Activated CD8-positive, alpha-beta T cell treated with anti-CD3 and anti-CD28 coated beads for 36 hours (primary cell): ENCODE measurements at places on chromosomes 6 and 20.

DNA sequence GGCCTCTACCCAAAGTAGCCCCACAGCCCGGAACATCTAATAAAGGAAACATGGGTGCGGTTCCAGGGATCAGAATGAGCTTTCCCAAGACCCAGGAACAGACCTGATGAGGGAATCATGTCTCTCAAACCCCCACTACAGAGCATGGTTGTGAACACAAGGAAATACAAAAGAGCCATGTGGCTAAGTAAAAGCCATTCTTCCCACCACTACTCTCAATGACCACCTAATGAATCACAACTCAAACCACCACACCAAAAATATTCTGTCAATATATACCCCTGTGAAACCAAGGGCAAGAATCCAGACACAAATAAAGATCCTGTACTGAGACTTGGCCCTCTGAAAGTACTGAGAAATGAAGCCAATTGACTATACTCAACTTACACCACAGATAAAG, 20.9 kb upstream of the COL21A1 start:
- H3K4me3 ChIP-seq, result no peak overlapping the region
- H3K27me3 ChIP-seq, result no peaks in the 10 kb centered on the region
- peaks cover 1% of the 10 kb centered on the region for H3K36me3 ChIP-seq

- H3K27ac ChIP-seq, result no peak overlapping the region
- H3K27me3 ChIP-seq, result no peaks in the 10 kb centered on the region
- no peaks in the 10 kb centered on the region for H3K4me1 ChIP-seq
- peak; percentile 66 for DNase-seq
- no peak overlapping the region for H3K4me3 ChIP-seq
Observed at GRCh38 chr6:52663120-52663935, 7.6 kb upstream of the TMEM14A start.

- H3K27me3 ChIP-seq, result no peaks in the 10 kb centered on the region
- no peak for DNase-seq
- H3K4me3 ChIP-seq, result no peak overlapping the region
- H3K27ac ChIP-seq, result no peak overlapping the region
- H3K36me3 ChIP-seq, result no peaks in the 10 kb centered on the region
- no peaks in the 10 kb centered on the region for H3K4me1 ChIP-seq
Observed at GRCh38 chr6:48736501-48737206, 625.7 kb upstream of the PTCHD4 start.

- no peak overlapping the region for H3K4me3 ChIP-seq
- H3K36me3 ChIP-seq, result no peaks in the 10 kb centered on the region
- H3K4me1 ChIP-seq, result no peaks in the 10 kb centered on the region
- H3K27me3 ChIP-seq, result peaks cover 11% of the 10 kb centered on the region
Observed at GRCh38 chr20:5401277-5401875, 84.6 kb upstream of the PROKR2 start.

GRCh38 chr20:63690898-63691710, 5.3 kb upstream of the TNFRSF6B start:
- no peak overlapping the region for H3K27ac ChIP-seq
- DNase-seq, result no peak
- peaks cover 16% of the 10 kb centered on the region for H3K36me3 ChIP-seq
- H3K4me1 ChIP-seq, result peaks cover 14% of the 10 kb centered on the region

DNA sequence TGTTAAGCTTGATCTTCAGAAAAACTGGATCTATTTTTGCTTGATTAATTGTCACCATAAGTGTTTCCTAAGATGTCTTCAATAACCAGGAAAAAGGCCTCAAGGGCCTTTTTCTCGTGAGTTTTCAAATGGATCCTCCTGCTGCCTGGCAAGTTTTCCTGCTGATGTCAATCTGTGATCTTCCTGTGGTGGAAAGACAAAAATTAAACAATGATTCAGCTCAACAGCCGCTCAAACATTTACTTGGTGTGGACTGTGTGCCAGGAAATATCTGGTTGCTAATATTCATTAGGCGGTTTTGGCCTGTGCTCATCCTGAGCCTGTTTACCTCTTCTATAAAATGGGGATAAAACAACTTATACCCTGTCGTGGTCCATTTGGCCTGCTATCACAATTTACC, 35.4 kb upstream of the SSTR4 start:
- no peaks in the 10 kb centered on the region for H3K4me1 ChIP-seq
- H3K27ac ChIP-seq, result no peak overlapping the region

GRCh38 chr20:11045412-11046175, 371.8 kb upstream of the JAG1 start:
- DNase-seq, result no peak
- H3K27ac ChIP-seq, result no peak overlapping the region
- no peaks in the 10 kb centered on the region for H3K27me3 ChIP-seq
- H3K4me3 ChIP-seq, result no peak overlapping the region
- no peaks in the 10 kb centered on the region for H3K4me1 ChIP-seq
- no peaks in the 10 kb centered on the region for H3K36me3 ChIP-seq

GRCh38 chr6:158026054-158026900, 44.6 kb downstream of the SYNJ2 start:
- H3K27me3 ChIP-seq, result no peaks in the 10 kb centered on the region
- H3K27ac ChIP-seq, result peak overlapping the region; percentile 100
- H3K4me3 ChIP-seq, result peak overlapping the region; percentile 74
- DNase-seq, result peak; percentile 93
- peaks cover 34% of the 10 kb centered on the region for H3K4me1 ChIP-seq
- H3K36me3 ChIP-seq, result peaks cover 18% of the 10 kb centered on the region

GRCh38 chr6:20417819-20418218, 16.1 kb downstream of the E2F3 start:
- H3K36me3 ChIP-seq, result peaks cover 34% of the 10 kb centered on the region
- H3K4me3 ChIP-seq, result no peak overlapping the region
- H3K27ac ChIP-seq, result peak overlapping the region; percentile 60
- no peaks in the 10 kb centered on the region for H3K27me3 ChIP-seq

DNA sequence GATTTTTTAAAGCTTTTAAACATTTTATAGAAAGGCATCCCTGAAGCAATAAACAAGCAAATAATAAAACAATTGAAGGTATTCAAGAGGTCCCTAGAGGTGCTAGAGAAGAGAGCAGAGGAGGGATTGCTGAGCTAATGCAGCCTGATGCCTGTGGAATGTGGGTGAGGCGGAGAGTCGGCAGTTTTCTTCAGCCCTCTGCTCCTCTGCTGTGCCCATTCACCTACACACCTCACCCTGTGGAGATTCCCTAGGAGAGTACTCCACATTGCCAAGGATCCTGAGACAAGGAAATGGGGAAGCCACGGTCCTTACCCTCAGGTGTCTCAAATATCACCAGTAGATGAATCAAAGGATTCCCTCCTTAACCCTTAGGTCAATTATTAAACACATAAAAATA, 199.8 kb upstream of the POU3F2 start:
- H3K4me3 ChIP-seq, result no peak overlapping the region
- H3K36me3 ChIP-seq, result no peaks in the 10 kb centered on the region
- no peaks in the 10 kb centered on the region for H3K4me1 ChIP-seq
- DNase-seq, result no peak

GRCh38 chr20:35279040-35279439, 1.1 kb upstream of the MMP24OS start:
- peaks cover 66% of the 10 kb centered on the region for H3K36me3 ChIP-seq
- H3K4me1 ChIP-seq, result peaks cover 27% of the 10 kb centered on the region
- peak overlapping the region; percentile 82 for H3K27ac ChIP-seq
- H3K27me3 ChIP-seq, result no peaks in the 10 kb centered on the region
- no peak for DNase-seq
- peak overlapping the region; percentile 98 for H3K4me3 ChIP-seq

- H3K27ac ChIP-seq, result peak overlapping the region; percentile 93
- H3K4me1 ChIP-seq, result peaks cover 41% of the 10 kb centered on the region
- no peaks in the 10 kb centered on the region for H3K36me3 ChIP-seq
- H3K27me3 ChIP-seq, result no peaks in the 10 kb centered on the region
- peak overlapping the region; percentile 86 for H3K4me3 ChIP-seq
Observed at GRCh38 chr6:38640216-38640909, 634 bp upstream of the BTBD9 start.

DNA sequence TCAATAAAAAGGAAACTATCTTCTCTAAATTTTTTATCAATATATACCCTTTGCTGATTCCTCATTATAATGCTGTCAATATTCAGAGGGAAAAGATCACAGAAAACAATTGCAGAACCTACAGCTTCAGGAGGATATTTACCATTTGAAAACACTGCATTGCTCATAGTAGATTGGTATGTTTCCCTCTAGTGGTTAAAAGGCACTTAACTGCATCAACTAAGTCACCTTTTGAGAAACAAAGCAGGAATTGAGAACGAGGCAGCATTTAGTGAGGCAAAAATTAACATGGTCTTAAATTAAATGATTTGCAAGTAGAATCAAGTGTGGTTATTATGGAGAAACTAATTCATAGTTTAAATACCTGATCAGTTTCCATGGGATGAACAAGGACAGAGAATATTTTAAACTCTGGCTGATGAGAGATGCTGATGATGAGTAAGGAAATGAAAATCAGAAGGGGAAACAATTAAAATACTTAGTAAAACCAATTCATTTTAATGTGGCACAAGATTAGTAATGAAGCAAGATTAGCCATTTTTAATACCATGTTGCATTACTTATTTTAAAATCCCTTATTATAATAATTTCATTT, 642.1 kb downstream of the EPHA7 start:
- H3K36me3 ChIP-seq, result no peaks in the 10 kb centered on the region
- H3K27ac ChIP-seq, result no peak overlapping the region
- H3K4me3 ChIP-seq, result no peak overlapping the region
- H3K4me1 ChIP-seq, result no peaks in the 10 kb centered on the region
- H3K27me3 ChIP-seq, result no peaks in the 10 kb centered on the region

GRCh38 chr20:52268184-52268749, 76.7 kb upstream of the ZFP64 start:
- H3K27ac ChIP-seq, result no peak overlapping the region
- DNase-seq, result no peak
- H3K4me3 ChIP-seq, result no peak overlapping the region
- no peaks in the 10 kb centered on the region for H3K36me3 ChIP-seq
- no peaks in the 10 kb centered on the region for H3K4me1 ChIP-seq
- H3K27me3 ChIP-seq, result peaks cover 10% of the 10 kb centered on the region

DNA sequence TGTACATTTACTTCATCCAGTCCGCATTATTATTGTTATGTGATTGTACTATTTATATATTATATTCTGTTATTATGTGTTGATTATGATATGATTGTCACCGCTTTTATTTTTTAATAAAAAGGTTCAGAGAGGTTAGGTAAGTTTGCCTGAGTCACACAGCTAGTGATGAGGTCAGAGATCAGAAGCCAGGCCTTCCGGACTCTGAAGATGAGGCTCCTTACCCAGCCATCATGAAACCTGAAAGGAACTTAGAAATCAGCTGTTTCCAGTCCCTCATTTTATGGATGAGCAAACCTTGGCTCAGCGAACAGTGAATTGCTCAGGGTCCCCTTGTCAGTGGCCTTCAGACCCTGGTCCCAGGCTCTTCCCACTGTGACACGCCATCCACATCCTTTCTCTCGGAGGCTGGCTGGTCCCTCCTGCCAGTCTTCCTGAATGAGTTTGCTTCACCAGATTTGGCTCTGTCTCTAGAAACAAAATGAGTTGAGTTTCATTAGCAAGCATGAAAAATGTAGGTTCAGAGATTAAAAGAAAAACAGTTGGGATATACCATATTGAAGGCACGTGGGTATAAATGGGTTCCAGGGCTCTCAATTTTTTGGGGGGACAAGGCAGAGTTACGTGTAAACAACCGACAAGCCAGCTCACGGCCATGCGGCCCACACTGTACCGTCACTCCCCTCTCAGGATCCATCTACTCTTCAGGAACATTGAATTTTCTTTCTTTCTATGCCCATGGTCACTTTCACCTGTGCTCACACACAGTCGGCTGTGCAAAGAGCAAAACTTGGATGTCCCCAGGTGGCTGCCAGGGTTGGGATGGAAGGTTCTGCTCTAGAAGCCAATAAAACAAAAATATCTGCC, 132.9 kb downstream of the ZDHHC14 start:
- no peak overlapping the region for H3K4me3 ChIP-seq
- peaks cover 13% of the 10 kb centered on the region for H3K4me1 ChIP-seq
- no peak for DNase-seq
- H3K27me3 ChIP-seq, result no peaks in the 10 kb centered on the region

GRCh38 chr20:12535316-12535715, 473.5 kb upstream of the SPTLC3 start:
- H3K27ac ChIP-seq, result no peak overlapping the region
- DNase-seq, result no peak
- no peaks in the 10 kb centered on the region for H3K36me3 ChIP-seq
- H3K27me3 ChIP-seq, result no peaks in the 10 kb centered on the region

DNA sequence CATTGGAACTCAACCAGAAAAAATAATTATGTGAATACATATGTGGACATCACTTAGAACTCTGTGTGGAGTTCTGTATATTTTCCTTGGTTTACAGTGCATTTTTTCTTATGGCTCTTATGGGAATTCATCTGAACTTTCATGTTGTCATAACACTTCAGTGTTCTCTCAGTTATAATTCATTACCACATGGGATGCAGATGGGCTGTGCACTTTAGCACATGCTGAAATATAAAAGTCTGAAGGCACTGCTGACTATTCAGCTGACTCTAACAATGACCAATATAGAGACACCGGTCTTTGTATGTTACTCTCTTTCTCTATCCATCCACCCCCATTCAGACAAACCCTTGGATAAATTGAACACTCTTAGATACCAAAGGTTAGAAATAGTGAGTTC, 29.3 kb downstream of the GRIK2 start:
- no peaks in the 10 kb centered on the region for H3K27me3 ChIP-seq
- DNase-seq, result no peak
- no peak overlapping the region for H3K4me3 ChIP-seq
- H3K27ac ChIP-seq, result no peak overlapping the region
- H3K4me1 ChIP-seq, result no peaks in the 10 kb centered on the region

DNA sequence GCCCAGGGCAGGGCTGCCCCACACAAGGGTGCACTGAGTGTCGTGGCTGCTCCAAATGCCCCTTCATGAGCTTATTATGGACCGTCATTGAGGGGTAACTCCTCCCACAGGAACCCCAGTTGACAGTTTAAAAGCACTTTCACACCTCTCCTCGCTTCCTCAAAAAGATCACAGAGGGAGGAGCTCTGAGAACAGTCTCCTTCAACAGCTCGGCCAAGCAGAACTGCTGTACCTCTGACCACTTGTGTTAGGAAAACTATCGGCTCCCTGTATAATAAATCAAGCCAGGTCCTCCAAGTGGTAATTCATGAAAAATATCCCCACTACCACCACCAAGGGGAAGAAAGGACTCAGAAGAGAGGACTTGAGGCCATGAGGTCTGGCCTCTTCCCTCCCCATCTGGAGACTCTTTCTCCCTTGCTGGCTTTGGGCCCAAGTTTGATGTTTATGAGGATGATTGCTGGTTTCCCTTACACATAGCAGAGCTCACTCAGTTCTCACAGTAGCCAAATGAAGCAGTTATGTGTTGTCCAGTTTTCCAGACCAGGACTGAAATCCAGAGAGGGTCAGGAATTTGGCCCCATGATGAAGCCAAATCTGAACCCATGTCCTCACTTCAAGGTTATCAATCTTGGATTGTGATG, 8.7 kb downstream of the SNX21 start:
- peaks cover 9% of the 10 kb centered on the region for H3K36me3 ChIP-seq
- H3K27me3 ChIP-seq, result no peaks in the 10 kb centered on the region
- DNase-seq, result no peak
- no peak overlapping the region for H3K4me3 ChIP-seq
- H3K4me1 ChIP-seq, result no peaks in the 10 kb centered on the region

- H3K4me3 ChIP-seq, result no peak overlapping the region
- DNase-seq, result no peak
Observed at GRCh38 chr6:11819486-11819885, 40.9 kb upstream of the ADTRP start.

- no peaks in the 10 kb centered on the region for H3K36me3 ChIP-seq
- peaks cover 4% of the 10 kb centered on the region for H3K27me3 ChIP-seq
- no peak overlapping the region for H3K4me3 ChIP-seq
Observed at GRCh38 chr6:71139249-71139648, 149.4 kb upstream of the OGFRL1 start.

GRCh38 chr20:4007383-4008025, 7.9 kb downstream of the RNF24 start:
- H3K4me3 ChIP-seq, result no peak overlapping the region
- H3K27me3 ChIP-seq, result no peaks in the 10 kb centered on the region
- no peak overlapping the region for H3K27ac ChIP-seq
- H3K4me1 ChIP-seq, result peaks cover 29% of the 10 kb centered on the region
- no peak for DNase-seq
- H3K36me3 ChIP-seq, result peaks cover 8% of the 10 kb centered on the region

GRCh38 chr6:33017018-33017417, 7.6 kb upstream of the HLA-DOA start:
- peaks cover 21% of the 10 kb centered on the region for H3K4me1 ChIP-seq
- no peak for DNase-seq
